ENCODE measurements at places on chromosomes 11 and 22.

DNA sequence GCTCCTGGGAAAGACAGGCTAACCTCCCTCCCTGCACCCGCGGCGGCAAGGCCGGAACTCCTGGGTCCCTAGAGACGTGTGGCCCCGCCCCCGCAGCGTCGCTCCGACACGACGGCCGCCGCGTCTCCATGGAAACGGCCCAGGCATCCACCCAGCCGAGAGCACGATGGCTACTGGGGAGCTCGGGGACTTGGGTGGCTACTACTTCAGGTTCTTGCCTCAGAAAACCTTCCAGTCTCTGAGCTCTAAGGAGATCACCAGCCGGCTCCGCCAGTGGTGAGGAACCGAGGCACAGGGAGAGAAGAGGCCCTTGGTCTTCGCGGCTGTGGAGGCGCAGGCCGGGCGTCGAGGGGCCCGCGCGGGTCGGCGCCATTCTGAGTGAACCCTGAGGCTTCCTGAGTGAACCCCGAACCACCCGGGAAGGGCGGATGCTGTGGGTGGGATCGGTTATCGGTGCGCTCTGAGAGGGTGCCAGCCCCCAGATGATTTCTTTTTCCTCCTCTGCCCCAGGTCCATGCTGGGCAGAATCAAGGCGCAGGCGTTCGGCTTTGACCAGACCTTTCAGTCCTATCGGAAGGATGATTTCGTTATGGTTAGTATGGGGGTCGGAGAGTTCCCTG, at the start of gene CFAP300:
Gene CFAP300, plus strand, starts transcription at position 133 of the 620 bp plus-strand sequence. Its CDS starts 34 bp downstream, at position 167.
- peak; percentile 66 for DNase-seq

- peak; percentile 59 for DNase-seq
These were observed 4.4 kb downstream of the FBXO7 start for GRCh38 chr22:32478994-32479393.

DNA sequence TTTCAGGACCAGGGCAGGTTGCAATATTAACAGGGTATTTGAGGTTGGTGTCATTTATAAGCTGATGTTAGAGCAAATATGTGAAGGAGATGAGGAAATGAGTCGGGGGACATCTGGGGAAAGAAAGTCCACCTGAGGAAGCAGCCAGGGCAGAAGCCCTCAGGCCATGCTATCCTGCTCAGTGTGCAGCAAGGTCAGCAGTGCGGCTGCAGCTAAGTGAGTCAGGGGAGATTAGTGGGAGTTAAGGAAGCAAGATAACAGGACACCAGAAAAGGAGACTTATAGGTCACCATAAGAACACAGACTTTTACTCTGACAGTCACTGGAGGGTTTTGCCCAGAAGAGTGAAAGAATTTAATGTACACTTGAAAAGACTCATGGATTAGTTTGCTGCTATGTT, 468.9 kb downstream of the NTM start:
- DNase-seq, result no peak

GRCh38 chr11:72721689-72722049, 30.5 kb downstream of the ARAP1 start:
- peak; percentile 38 for DNase-seq

- no peak for DNase-seq
These were observed 3.7 kb downstream of the TPBGL start for GRCh38 chr11:75244052-75244814.

- no peak for DNase-seq
These were observed 35.7 kb downstream of the WEE1 start for GRCh38 chr11:9609002-9609759.

- DNase-seq, result no peak
These were observed 672.1 kb downstream of the TBC1D22A start for GRCh38 chr22:47434336-47435203.

All from fibroblast of mammary gland (primary cell).